ENCODE measurements at places on chromosomes 11 and 22. TPM values are rescaled to one million over a fixed set of nuclear protein-coding genes. Genes with fewer than 3 reads are reported as not detected.

DNA sequence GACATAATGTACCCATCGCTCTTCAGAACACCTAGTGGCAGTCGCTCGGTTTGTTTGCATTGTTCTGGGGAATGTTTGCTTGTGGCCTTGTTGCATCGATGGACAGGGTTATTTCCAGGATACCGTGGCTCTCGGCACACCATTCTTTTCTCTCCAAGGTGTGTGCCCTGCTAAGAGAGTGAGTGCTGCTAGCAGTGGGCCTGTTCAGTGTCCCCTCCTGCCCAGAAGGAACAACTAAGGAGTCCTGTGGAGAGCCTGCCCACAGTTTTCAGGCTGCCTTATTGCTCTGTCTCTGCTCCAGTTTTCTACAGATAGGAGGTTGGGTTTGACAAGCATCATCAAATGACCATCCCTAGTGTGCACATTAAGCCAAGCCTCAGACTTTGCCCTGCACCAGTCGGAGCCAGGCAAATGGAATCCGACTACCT lies 1.4 kb downstream of the CRY2 start:
- peak overlapping the region; percentile 93 for H3K27ac ChIP-seq
- H3K4me3 ChIP-seq: peak overlapping the region; percentile 87
- no peaks in the 10 kb centered on the region for H3K36me3 ChIP-seq

DNA sequence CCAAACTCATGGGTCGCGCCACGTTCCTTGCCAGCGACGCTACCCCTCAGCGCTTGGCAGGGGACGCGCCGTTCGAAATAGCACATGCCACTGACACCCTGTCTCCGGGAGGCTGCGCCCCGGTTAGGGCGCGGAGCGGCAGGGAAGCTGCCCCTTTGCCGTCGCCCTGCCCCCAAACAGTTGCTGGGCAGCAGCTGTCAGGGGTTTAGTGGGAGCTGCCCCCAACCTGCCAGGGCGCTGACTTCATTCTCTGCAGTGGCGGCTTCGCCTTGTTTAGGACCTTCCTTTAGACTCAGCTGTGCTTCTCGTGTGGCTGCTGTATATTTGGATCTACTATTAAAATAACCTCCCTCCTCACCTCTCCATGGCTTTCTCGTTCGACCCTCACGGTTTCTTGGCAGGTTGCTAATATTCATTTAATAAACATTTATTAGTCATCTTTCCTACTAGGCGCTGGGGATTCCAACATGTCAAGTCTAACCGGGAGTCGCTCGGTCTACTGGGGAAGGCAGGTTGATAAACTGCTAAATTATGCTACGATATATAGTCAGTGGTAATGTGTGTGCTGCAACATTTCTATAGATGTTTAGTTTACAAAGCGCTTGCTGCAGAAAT lies 782 bp downstream of the TMEM109 start:
- no peak for DNase-seq
- H3K36me3 ChIP-seq: no peaks in the 10 kb centered on the region
- H3K27ac ChIP-seq: peak overlapping the region; percentile 78
- H3K27me3 ChIP-seq: no peaks in the 10 kb centered on the region
- no peaks in the 10 kb centered on the region for H3K4me1 ChIP-seq

- no peaks in the 10 kb centered on the region for H3K36me3 ChIP-seq
- H3K27ac ChIP-seq: peak overlapping the region; percentile 59
- H3K27me3 ChIP-seq: no peaks in the 10 kb centered on the region
- H3K4me3 ChIP-seq: no peak overlapping the region
- peak; percentile 26 for DNase-seq
- H3K4me1 ChIP-seq: no peaks in the 10 kb centered on the region
Observed at GRCh38 chr22:25134028-25134427, 65.6 kb upstream of the CRYBB3 start.

- H3K36me3 ChIP-seq: no peaks in the 10 kb centered on the region
- peaks cover 26% of the 10 kb centered on the region for H3K4me1 ChIP-seq
- no peak overlapping the region for H3K4me3 ChIP-seq
- H3K27me3 ChIP-seq: no peaks in the 10 kb centered on the region
Observed at GRCh38 chr22:42172773-42173172, 42.2 kb upstream of the CYP2D6 start.

DNA sequence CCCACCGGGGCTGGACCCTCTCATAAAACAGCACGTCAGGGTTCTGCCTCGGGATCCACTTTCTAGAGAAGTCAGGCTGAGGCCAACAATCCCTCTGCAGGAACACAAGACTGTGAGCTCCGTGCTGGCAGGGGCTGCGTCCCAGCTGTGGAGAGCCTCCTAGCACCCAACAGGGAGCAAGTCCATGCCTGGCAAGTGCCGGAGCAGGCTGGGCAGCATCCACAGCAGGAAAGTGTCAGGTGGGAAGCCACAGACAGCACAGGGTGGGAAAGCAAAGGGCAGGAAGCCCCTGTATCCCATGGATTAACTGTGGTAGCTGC lies 682.3 kb downstream of the TBC1D22A start:
- H3K27me3 ChIP-seq: no peaks in the 10 kb centered on the region
- no peak overlapping the region for H3K27ac ChIP-seq
- no peak overlapping the region for H3K4me3 ChIP-seq
- H3K36me3 ChIP-seq: no peaks in the 10 kb centered on the region
- DNase-seq: no peak

- no peaks in the 10 kb centered on the region for H3K27me3 ChIP-seq
- no peak for DNase-seq
- H3K4me3 ChIP-seq: no peak overlapping the region
- peak overlapping the region; percentile 54 for H3K27ac ChIP-seq
Observed at GRCh38 chr11:130123414-130124040, 36.1 kb upstream of the ST14 start.

DNA sequence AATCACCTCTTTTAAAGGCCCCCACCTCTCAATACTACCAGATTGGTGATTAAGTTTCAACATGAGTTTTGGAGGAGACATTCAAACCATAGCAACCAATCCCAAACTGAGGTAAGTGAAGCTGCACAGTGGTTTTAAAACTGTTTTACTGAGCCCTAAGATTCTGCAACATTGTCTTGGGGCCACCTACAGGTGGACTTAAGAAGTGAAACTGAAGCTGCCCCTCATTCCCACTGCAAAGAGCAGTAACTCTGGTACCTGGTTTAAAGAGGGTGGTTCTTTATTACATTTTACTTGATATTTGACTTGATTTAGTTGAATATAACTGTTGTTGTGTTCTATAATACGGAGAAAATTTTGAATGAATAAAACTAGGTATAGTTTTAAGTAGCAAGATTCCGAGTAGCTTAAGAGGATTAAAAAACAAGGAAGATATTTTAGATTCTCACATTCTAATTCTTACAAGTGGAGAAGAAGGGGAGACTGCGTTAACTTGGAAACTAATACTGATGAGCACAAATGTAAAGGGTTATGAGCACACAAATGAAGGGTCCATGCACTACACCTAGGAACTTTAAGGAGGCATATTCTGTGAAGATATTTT lies 26.7 kb downstream of the SYT9 start:
- H3K27ac ChIP-seq: no peak overlapping the region
- no peaks in the 10 kb centered on the region for H3K36me3 ChIP-seq
- no peaks in the 10 kb centered on the region for H3K27me3 ChIP-seq
- no peak for DNase-seq
- peaks cover 4% of the 10 kb centered on the region for H3K4me1 ChIP-seq

DNA sequence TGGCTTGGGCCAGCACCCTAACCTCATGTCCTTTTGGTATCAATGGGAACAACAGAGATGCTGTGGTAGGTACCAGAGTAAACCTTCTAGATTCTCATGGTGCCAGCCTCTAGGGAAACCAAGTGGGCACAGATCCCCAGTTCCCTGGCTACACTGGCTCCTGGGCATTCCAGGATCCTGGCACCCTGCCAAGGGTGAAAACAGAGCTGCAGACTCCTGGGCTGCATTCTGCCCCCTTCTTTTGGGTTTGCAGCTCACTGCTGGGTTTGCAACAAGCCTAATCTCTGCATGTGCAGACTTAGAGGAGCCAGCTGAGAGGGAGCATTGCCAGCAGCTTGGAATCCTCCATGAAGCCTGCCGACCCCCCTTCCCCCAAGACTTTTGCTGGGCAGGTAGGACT lies 30.6 kb downstream of the PRDM11 start:
- H3K27me3 ChIP-seq: no peaks in the 10 kb centered on the region
- no peaks in the 10 kb centered on the region for H3K4me1 ChIP-seq
- H3K27ac ChIP-seq: no peak overlapping the region
- H3K36me3 ChIP-seq: no peaks in the 10 kb centered on the region

DNA sequence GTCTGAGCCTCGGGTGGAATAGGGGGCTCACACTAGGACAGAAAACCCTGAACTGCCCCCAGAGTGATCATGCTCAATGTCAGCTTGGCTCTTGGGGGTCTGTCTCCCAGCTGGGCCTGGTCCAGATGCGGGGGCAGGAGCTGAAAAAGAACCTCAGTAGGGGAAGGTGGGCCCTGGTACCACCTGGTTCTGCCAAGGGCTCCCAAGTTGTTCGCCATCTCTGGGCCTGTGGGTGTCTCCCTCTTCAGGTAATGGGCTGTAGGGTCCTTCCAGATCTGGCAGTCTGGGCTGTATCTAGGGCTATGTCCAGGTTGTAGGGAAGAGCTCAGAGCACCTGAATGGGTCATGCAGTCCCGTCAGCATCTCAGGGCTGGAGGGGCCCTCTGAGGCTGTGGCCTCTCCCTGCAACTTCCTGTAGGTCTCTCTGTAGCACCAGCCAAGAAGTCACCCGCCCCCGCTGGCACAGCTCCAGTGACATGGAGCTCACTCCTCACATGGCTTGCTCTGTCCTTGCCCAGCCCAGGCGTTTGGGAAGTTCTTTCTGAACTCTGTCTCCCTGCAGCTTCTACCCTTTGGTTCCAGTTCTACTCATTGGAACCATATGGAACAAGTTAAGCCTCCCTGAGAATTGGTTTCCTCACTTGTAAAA lies 33.0 kb upstream of the SOX10 start:
- peak; percentile 85 for DNase-seq
- no peak overlapping the region for H3K27ac ChIP-seq
- no peaks in the 10 kb centered on the region for H3K27me3 ChIP-seq
- no peaks in the 10 kb centered on the region for H3K36me3 ChIP-seq
- H3K4me1 ChIP-seq: no peaks in the 10 kb centered on the region

DNA sequence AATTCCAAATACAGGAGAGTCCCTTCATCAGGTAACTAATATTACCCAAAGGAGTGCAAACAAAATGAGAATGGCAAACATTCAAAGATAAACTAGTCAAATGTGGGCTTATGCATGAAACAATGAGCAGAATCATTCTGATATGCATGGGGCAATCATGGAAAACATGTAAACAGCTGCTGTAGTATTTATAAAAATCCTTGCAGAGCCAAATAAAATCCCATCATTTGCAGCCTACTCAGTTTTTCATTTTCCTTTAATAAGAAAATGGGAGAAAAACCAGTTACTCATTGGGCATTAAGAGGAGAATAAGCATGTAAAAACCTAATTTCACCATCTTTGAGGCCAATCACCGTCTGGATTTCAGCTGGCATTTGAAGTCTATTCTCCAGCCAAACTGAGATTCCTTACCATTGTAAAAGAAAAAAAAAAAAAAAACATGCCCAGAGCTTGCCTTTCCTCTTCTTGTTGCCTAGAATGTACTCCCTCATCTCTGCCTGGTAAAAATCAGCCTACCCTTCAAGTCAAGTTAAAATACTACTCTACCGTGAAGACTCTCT lies 249.1 kb downstream of the TTC28 start:
- DNase-seq: no peak
- no peak overlapping the region for H3K27ac ChIP-seq
- H3K4me3 ChIP-seq: no peak overlapping the region
- H3K27me3 ChIP-seq: no peaks in the 10 kb centered on the region

DNA sequence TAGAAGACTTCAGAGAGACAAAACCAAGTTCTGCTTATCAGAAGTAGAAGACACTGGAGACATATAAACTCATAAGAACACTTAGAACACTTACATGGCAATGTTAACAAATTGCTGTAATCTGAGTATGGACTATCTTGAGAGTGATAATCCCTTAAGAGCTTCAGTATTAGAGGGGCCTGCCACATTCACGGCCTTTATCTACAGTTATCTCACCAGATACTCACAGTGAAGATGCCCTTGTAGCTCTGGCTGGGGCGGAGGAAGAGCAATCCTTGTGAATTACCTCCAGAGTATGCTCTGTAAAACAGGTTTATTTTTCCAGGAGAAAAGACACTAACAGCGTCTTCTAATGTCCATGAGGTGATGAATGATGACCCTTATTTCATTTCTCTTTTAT lies 762.8 kb downstream of the FAM181B start:
- no peak overlapping the region for H3K4me3 ChIP-seq
- DNase-seq: no peak
- no peaks in the 10 kb centered on the region for H3K36me3 ChIP-seq
- no peak overlapping the region for H3K27ac ChIP-seq
- no peaks in the 10 kb centered on the region for H3K27me3 ChIP-seq
- no peaks in the 10 kb centered on the region for H3K4me1 ChIP-seq

GRCh38 chr11:68269414-68270081 lies 2.2 kb downstream of the C11orf24 start:
- H3K4me3 ChIP-seq: peak overlapping the region; percentile 71
- peaks cover 4% of the 10 kb centered on the region for H3K4me1 ChIP-seq
- no peaks in the 10 kb centered on the region for H3K27me3 ChIP-seq
- DNase-seq: no peak

DNA sequence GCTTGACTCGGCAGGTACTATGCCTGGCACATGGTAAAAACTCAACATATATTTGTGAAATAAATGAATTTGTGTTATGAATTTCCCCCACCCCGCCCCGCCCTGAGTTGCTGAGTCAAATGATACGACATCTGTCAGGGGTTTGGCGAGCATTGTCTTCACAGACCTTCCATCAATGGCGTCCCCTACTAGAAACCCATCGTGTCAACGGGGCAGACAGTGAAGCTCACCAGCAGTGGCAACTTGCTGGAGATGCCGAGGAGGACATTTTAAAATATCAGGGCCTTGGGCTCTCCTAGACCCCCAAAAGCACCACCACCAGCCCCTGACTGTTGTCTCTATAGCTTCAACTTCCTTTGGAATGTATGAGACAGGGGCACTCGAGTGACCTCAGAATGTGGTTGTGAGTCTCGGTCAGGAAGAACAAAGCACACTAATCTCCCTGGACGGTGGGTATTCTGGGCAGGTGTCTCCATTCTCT lies 761 bp upstream of the NXF1 start:
- H3K4me3 ChIP-seq: peak overlapping the region; percentile 83
- H3K27me3 ChIP-seq: no peaks in the 10 kb centered on the region
- no peaks in the 10 kb centered on the region for H3K36me3 ChIP-seq
- no peaks in the 10 kb centered on the region for H3K4me1 ChIP-seq
- no peak for DNase-seq
- peak overlapping the region; percentile 89 for H3K27ac ChIP-seq

The MUC15 gene
- not detected for total RNA-seq

The MRGPRF gene
- total RNA-seq: 1.6 TPM

The TPH1 gene
- 0.25 TPM for total RNA-seq

The ANGPTL5 gene
- total RNA-seq: not detected

The TBX1 gene
- total RNA-seq: 0.27 TPM

The MUC5AC gene
- total RNA-seq: not detected

The GGTLC3 gene
- total RNA-seq: not detected

All from right lobe of liver (tissue), 6 donors.